Stimulated activated naive CD8-positive, alpha-beta T cell treated with anti-CD3 and anti-CD28 coated beads, Interleukin-15, amount 100 ng/mL, for 72 hours (primary cell): ENCODE measurements at places on chromosomes 16 and 17.
A peak's percentile ranks its signal among the peaks of the same experiment; 100 is the strongest.

DNA sequence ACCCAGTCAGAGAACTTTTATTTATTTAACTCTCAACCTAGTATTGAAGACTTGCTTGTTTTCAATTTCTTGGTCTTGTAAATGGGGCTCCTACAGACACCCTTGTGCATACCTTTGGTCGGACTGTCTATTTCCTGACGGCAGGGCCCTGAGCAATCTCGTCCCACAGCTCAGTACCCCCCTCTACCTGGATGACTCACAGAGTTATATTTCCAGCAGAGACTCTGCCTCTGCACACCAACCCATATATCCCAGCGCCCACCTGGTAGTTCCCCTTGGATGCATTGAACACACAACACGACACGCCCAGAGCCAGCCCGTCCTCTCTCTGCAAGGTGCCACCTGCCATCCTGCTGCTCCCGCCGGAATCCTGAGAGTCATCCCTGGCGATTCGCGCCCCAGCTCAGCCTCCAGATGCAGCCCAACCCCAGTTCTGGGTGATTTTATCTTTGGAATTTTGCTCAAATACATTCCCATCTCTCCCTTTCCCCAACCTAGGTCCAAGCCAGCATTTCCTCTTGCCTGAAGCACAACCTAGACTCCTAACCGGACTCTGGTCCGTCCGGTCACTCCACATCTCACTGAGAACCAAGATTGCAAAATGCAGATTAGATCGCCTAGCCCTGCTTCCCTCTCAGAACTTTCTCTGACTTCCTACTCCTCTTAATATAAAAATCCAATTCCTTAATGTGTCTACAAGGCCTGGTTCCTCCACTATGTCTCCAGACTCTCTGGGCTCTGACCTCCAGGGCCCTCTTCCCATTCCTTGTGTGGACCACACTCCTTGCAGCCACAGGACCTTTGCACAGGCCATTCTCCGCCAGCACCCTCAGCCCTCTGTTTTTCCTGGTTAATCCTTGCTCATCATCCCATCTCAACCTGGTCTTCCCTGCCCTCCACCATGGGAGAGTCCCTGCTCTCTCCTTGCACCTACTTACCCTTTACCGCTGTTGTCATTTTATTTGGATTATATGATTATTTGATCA is 129.2 kb downstream of the SEC14L1 start:
- no peak for DNase-seq

DNA sequence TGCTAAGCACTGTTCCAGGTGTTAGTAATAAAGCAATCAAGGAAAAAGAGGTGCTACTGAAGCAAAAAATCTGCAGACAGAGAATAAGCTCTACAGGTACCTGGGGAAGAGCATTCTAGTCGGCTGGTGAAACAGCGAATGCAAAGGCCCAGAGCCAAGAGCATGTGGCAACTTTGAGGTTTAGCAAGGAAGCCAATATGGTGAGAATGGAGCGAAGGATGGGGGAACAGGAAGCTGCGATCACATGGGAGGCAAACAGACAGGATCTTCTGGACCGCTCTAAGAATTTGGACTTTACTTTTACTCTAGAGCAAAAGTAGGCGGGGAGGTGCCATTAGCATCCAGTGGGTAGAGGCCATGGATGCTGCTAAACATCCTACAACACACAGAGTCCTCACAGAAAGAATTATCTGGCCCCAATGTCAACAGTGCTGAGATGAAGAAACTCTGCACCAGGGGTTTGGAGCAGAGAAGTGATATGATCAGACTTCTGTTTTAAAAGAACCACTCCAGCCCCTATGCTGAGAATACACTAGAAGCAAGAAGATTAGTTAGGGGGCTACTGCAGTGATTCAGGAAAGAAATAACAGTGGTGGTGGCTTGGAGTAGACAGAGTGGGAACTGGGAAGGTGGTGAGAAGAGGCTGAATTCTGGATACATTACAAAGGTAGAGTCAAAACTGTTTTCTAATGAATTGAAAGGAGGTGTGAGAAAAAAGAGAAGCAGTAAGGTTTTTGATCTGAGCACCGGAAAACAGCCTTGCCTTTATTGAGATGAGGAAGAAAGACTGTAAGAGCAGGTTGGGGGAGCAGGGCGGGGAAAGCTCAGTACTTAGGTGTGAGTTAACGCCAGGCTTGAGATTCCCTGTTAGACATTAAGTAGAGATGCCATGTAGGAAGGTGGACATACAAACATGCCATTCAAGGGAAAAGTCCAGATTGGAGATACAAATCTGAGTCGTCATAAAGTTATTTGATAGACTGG is 11.0 kb downstream of the EFTUD2 start:
- DNase-seq, result no peak

GRCh38 chr17:8133941-8134340 is 10.0 kb upstream of the HES7 start:
- no peak for DNase-seq

DNA sequence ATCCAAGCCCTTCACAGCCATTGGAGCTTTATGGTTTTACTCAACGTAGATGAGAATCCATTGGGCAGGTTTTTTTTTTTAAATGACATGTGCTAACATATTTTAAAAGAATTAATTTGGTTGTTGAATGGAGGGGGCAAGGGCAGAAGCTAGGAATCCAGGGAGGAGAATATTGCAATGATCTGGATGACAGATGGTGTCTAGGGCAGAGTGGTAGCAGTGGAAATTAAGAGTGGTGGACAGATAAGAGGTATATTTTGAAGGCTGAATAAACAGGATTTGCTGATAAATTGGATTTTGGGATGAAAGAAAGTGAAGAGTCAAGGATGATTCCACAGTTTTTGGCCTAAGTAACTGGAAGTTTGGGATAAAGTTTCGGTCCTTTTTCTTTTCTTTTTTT is 54.8 kb upstream of the DHX40 start:
- DNase-seq, result no peak

- DNase-seq, result no peak
Measured at GRCh38 chr17:13413001-13413400, 188.7 kb downstream of the HS3ST3A1 start.

DNA sequence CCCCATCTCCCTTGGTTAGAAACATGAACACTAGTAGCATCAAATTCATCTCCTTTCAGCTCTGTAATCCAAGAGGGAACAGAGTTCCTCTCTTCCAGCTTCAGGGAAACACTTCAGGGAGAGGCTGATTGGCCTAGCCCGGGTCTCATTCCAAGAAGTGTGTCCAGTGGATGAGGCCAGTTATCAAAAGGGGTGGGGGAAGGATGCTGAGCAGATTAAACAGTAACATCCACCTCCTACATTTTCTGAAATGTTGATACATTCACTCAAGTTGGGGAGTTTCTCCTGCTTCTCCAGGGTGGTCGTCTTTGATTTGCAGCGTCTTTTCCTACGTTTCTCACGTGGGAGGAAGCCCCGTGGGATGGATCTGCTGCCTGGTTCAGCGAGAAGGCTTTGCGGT is 62.9 kb upstream of the WSB1 start:
- DNase-seq, result no peak

- DNase-seq, result no peak
Measured at GRCh38 chr16:30977502-30977901, 7.5 kb upstream of the HSD3B7 start.

DNA sequence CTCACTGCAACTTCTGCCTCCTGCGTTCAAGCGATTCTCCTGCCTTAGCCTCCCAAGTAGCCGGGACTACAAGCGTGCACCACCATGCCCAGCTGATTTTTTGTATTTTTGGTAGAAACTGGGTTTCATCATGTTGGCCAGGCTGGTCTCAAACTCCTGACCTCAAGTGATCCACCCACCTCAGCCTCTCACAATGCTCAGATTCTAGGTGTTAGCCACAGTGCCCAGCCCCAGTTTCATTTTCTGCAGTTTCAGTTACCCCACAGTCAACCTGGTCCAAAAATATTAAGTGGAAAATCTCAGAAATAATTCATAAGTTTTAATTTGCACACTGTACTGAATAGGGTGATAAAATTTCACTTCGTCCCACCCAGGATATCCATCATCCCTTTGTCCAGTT is 28.7 kb downstream of the KNOP1 start:
- no peak for DNase-seq

DNA sequence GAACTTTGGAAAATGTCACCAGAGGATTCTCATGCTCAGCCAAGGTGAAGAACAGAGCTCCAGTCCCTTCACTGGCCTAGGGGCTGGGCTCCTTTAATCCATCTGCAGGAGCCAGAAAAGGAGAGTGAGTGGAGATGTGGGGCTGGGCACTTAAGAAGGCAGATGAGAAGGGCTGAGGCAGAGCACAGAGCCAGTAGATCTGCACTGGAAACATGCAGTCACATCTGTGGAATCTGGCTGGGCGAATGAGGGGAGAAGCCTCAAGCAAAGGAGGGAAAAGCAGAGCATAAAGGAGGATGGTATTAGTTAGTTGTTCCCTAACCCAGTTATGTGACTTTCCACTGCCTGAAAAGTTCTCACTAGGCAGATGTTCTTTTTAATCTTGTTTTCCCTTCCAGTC is 50.4 kb upstream of the BCAR1 start:
- no peak for DNase-seq

DNA sequence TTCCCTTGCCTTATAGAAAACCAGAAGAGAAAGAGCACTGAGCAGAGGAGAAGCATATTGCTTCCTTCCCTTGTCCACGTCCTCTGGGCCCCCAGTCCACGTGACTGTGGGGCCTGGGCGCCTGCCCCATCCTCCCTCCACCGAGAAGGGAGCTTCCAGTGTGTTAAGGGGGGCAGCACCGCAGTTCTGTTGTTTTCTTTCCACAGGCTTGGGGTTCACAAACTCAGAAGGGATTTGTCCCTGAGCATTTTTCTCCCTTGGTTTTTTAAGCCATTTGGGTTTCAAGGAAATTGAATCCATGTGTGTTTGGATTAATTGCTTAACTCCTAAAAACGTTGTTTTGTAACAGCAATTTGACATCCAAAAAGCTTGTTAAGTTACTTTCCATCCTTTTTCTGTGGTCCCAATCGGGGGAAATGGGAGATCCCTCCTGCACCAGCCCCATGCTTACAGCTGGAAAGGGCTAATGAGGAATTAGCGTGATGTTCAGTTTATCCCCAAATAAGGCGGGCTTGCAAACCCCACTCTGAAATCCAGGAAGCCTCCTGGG is 347.5 kb upstream of the TNRC6C start:
- DNase-seq, result no peak

GRCh38 chr16:28193530-28194423 is 18.0 kb downstream of the XPO6 start:
- peak; percentile 38 for DNase-seq

- no peak for DNase-seq
Measured at GRCh38 chr17:61579961-61580360, 11.1 kb downstream of the NACA2 start.

GRCh38 chr17:19004421-19005136 is at the start of gene FAM83G:
Gene FAM83G (minus strand): TSS chr17:19004764. CDS start chr17:19004041, 723 bp downstream.
- DNase-seq, result peak; percentile 80

- DNase-seq, result no peak
Measured at GRCh38 chr16:23317751-23318150, 15.6 kb downstream of the SCNN1B start.

- no peak for DNase-seq
Measured at GRCh38 chr16:5505091-5505887, 407.7 kb upstream of the EEF2KMT start.

DNA sequence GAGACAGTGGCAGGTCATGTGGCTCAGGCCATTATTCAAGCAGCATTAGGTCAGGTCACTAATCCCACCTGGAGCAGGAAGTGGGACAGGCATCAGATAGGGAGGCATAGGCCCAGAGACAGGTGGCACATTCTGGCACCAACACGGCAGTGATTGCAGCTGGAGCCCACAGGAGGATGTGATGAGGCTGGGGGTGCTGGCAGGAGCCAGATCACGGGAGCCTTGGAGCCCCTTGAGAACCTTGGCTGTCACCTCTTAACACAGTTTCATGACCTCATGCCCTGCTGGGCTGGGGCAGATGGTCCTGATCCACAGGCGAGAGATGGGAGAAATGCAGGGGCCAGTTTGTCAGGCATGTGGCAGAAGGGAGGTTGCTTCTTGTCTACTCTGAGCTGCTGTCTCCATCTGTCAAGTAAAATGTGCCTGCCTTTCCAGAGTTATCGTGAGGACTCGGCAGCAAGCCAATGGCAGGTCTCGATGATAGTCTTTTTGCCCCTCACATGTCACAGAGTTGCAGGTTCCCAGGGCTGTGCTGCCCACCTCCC is 109.6 kb downstream of the CLEC16A start:
- DNase-seq, result no peak

GRCh38 chr17:82659886-82660285 is 11.6 kb upstream of the WDR45B start:
- no peak for DNase-seq

DNA sequence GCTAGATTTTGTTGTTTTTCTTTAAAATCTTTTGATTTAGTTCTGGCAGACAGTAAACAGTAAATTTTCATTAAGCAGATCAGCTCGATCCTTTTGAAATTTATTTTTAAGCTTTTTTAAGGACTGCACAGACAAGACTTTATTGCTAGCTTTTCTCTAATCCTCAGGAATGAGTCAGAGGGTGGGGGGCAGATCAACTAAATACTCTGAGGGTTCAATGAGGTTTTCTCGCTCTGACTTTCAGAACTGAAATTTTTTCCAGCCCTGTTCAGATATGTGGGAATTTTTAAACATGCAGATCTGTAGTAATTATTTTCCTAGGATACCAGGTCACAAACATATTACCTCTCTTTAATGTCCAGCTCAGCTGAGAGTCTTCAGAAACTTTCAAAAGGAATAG is 977.2 kb downstream of the CDH11 start:
- no peak for DNase-seq

- DNase-seq, result no peak
Measured at GRCh38 chr17:53837131-53837530, 14.4 kb downstream of the KIF2B start.

DNA sequence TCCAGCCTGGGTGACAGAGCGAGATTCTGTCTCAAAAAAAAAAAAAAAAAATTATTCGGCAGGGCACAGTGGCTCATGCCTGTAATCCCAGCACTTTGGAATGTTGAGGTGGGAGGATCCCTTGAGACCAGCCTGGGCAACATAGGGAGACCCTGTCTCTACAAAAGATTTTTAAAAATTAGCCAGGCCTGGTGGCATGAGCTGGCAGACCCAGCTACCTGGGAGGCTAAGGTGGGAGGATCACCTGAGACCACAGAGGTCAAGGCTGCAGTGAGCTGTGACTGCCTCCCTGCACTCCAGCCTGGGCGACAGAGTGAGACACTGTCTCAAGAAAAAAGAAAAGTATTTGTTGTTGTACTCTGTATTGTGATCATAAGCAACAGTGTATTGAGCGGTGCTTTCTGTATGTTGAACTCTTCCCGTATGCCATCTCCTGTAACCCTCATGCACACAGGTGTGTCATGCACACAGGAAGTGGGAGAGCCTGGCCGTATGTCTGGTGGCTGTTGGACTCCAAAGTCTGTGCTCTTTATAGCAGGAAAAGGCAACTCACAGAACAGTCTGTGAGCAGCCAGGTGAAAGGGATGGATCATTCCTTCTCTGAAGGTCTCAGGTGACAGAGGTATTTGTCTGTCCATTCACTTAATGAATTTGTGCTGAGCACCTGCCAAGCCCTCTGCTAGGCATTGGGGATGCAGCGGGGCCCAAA is 17.1 kb downstream of the CDH1 start:
- no peak for DNase-seq

GRCh38 chr17:17146786-17147406 is 59.2 kb downstream of the PLD6 start:
- peak; percentile 26 for DNase-seq
